ENCODE measurements at places on chromosomes 16 and 17.

- DNase-seq = no peak
Measured at GRCh38 chr17:3575511-3575910, 17.9 kb upstream of the TRPV3 start.

DNA sequence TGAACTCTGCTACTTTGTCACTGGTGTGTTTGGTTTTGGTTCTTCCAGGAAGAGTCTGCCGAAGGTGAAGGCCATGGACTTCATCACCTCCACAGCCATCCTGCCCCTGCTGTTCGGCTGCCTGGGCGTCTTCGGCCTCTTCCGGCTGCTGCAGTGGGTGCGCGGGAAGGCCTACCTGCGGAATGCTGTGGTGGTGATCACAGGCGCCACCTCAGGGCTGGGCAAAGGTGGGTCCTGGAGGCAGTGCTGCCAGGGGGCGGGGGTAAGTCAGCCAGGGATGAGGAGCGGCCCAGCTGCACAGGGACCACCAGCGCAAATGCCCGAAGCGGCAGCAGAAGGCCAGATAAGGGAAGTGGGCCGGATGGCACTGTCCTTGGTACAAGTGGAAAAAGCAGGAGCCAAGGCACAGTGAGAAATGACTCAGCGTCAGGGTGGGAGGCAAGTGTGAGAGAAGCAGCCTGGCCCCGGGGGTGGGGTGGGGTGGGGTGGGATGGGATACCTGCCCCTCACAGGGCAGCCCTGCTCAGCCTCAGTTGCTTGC, 41.9 kb downstream of the TMEM11 start:
- no peak for DNase-seq

GRCh38 chr17:1156864-1157263, 22.9 kb downstream of the ABR start:
- no peak for DNase-seq

DNA sequence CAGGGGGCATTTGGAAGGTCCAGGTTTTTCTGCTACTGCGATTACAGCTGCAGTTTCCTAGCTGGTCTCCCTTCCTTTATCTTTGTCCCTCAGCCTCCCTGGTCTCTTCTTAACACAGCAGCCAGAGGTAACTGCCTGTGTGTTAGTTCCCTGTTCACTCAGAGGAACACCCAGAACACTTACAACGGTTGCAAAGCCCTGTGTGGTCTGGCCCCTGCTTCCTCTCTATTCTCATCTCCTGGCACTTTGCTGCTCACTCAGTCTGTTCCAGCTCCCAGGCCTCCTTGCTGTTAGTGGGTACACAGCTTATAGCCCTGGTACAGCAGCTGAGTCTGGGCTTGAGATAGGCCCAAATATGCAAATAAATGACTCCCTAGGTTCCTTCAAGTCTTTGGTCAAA, 16.4 kb downstream of the NTN1 start:
- DNase-seq = no peak

- no peak for DNase-seq
Measured at GRCh38 chr16:52597772-52598483, 51.0 kb upstream of the TOX3 start.

DNA sequence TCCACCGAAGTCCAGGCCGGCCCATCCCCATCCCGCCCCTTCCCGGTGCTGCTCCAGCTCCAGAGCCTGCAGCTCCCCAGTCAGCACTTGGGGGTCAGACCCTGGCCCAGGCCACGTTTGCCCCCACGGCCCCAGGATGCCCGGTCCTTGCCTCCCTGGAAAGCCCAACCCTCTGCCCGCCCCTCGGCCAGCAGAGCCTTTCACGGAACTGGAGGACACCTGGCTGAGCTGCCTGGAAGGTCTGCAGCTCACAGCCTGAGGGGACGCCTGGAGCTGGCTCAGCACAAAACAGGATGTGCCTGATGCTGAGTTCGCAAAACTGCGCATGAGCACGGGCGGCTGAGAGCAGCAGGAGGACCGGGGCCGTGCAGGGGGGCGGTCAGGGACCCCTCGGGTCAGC, 29.7 kb upstream of the SSTR5 start:
- no peak for DNase-seq

- DNase-seq = no peak
Measured at GRCh38 chr16:31706925-31707324, 166.7 kb upstream of the ZNF267 start.

DNA sequence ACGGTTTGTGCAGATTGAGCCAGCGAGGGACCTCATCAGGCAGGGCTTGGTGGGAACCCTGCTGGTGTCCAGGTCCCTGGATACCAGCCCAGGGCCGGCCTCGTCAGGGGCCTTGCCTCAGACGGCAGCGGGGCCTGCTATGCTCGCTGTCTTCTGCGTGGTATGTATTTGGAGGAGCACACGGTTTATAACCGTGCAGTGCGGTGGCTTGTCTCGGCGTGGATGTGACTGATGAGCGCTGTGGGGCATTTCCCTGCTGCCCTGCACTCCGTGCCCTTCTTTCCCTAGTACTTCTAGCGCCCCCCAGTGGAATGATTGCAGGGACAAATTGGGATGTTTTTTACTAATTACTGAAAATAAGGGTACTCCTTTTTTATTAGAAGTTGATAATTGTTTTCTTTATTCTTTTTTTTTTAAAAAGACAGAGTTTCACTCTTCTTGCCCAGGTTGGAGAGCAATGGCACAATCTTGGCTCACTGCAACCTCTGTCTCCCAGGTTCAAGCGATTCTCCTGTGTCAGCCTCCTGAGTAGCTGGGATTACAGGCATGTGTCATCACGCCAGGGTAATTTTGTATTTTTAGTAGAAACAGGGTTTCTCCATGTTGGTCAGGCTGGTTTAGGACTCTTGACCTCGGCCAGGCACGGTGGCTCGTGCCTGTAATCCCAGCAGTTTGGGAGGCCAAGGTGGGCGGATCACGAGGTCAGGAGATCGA, 15.3 kb downstream of the TBCD start:
- DNase-seq = peak; percentile 50

- no peak for DNase-seq
Measured at GRCh38 chr17:80182845-80183223, 13.0 kb downstream of the CARD14 start.

- DNase-seq = no peak
Measured at GRCh38 chr17:72152387-72152929, 31.6 kb downstream of the SOX9 start.

DNA sequence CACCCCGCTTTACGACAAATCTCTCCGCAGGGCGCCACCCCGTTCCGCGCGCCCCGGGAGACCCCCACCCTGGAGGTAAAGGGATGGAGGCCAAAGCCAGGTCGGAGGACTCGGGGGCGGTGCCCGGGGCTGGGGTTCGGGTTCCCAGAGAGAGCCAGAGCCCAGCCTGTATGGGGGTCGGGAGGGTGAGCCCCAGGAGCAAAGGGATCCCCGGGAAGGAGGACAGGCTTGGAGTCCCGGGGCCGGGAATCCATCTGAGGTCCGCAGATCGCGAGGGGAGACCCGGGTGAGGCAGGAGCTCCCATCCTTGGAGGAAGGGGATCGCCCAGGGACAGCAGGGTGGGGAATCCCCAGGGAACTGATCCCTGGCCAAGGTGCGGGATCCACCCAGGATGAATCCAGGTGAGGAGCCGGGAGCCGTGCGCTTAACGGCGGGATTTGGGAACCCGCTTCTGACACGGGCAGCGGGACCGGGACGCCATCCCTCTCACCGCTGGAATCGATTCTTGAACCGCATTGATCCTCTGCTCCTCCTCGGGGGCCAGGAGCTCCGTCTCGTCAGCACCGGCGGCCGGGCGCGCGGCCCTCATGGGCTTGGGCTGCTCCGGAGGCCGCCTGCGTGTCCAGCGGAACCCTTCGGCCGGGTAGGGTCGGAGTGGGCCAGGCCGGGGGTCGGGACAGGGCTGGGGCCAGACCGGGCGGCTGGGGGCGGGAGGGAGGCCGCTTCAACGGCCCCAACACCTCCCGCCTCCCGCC, at the start of gene MMD:
TSS of gene MMD (minus strand) at position 657 of the 756 bp plus-strand sequence. CDS start at position 517, 140 bp downstream.
- DNase-seq = no peak

GRCh38 chr17:80970044-80970761, 21.4 kb upstream of the CHMP6 start:
- peak; percentile 70 for DNase-seq

GRCh38 chr17:74454197-74455024, 12.0 kb upstream of the CD300A start:
- DNase-seq = no peak

- DNase-seq = no peak
Measured at GRCh38 chr17:74194682-74195081, 8.8 kb upstream of the RPL38 start.

DNA sequence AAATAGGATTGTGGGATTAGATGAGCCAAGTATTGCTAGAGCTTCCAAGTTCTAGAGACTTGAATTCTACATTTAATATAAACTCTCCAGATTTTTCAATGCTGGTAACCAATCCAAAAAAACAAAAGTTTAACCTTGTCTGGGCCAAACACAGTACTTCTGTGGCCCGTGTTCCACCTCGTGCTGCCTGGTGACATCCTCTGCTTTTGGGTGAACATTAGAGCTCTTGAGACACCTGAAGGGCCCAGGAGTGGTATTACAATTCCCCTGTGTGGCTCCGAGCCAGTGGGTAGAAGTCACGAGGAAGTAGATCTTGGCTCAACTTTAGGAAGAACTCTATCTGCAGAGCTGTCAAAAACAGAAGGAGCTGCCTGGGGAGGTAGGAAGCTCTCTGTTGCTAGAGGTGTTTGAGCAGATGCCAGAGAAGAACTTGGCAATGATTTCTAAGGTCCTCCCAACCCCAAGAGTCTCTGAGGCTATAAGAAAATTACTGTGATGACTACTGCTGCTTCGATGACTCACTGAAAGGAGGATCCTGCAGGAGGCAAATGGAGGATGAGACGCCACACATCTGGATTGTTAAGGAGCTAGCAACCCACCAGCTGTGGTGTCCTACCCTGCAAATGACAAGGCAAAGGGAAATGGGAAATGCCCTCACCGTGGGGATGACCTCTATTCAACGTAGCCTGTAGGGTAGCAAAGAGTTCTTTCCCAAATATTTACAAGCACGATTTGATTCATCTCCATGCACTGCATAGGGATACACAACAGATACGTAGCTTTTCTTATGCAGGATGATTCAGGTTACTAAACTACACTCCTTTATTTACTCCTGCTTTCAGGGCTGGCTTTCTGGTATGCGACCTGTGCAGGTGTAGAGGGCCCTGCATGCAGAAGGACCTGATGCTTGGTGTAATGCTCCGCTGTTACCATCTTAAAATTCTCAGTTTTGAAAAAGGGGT, 45.8 kb upstream of the GAS7 start:
- no peak for DNase-seq

DNA sequence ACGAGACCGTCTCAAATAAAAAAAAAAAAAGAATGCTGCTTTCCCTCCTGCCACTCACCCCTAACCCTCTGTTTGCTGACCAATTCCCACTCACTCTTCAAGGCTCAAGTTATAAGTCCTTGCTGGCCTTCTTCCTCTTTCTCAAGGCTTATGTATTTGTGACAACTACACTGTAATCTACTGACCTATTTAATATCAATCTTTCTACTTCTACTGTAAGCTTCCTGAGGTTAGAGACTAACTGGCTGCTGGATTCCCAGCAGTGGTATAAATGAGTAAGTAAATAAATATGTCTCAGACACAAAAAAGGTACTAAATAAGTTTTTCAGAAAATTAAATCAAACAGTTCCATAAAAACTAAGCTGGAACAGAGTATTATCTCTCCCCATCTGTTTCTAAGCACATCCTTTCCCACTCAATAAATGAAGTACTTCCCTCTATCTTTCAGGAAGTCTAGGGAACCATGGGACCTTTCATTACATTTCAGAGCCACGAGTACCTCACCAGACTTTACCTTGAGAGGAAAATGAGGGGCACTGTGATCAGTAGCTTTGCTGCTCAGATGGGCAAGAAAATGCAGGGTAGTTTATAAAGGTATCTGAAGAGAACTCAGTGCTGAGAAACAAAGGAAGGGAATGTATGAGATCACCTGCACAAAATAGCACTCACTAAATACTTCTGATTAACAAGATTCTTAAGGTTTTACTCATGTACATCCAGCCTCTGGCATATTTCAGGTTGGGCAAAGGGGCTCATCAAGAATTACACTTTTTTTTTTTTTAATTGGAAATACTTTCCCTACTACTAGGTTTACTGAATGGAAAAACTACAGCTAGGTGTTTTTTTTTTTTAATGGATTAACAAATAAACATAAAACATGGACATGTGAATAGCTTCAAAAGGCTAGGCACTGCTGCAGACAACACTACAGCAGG, 10.8 kb downstream of the SSH2 start:
- no peak for DNase-seq

- no peak for DNase-seq
Measured at GRCh38 chr17:58318627-58319172, 9.9 kb downstream of the TSPOAP1 start.

GRCh38 chr17:40092581-40092980, 7.8 kb downstream of the NR1D1 start:
- no peak for DNase-seq

DNA sequence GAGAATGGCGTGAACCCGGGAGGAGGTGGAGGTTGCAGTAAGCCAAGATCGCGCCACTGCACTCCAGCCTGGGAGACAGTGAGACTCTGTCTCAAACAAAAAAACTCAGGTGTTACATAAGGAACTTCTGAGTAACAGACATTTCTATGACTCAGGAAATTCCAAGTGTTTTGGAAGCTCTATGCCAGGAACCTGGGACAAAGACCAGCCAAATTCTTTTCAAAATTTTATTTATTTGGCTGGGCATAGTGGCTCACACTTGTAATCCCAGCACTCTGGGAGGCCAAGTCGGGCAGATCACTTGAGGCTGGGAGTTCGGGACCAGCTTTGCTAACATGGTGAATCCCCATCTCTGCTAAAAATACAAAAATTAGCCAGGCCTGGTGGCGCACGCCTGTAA, 5.2 kb upstream of the SH2B1 start:
- no peak for DNase-seq

- DNase-seq = peak; percentile 55
Measured at GRCh38 chr16:1614456-1615102, 2.4 kb downstream of the CRAMP1 start.

GRCh38 chr16:30567991-30568638, 3.4 kb downstream of the ZNF688 start:
- peak; percentile 62 for DNase-seq

GRCh38 chr17:73179878-73180277, 13.0 kb upstream of the COG1 start:
- DNase-seq = no peak

GRCh38 chr17:2025220-2025621, at the start of gene RTN4RL1:
RTN4RL1 (minus strand) TSS chr17:2025334; CDS start chr17:2024865, 469 bp downstream.
- peak; percentile 78 for DNase-seq

Data from B cell (primary cell).